ENCODE measurements at places on chromosomes 7 and 10.

DNA sequence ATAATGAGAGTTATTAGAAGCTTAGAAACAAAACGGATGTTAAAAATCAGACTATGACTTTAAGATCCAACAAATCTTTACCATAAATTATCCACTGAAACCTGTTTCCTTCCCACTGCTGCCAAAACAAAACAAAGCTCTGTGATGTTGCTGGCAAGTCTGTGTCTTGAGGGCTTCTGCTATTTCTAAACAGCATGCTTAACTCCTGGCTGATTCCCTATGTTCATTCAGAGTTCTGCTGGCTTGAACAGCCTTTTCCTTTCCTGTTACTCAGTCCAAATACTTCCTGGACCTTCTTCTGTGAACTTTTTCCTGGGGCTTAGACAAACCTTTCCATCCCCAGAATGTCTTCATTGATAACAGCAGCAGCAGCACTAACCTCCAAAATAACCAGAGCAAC lies 448.1 kb downstream of the SORCS1 start:
- DNase-seq = no peak

DNA sequence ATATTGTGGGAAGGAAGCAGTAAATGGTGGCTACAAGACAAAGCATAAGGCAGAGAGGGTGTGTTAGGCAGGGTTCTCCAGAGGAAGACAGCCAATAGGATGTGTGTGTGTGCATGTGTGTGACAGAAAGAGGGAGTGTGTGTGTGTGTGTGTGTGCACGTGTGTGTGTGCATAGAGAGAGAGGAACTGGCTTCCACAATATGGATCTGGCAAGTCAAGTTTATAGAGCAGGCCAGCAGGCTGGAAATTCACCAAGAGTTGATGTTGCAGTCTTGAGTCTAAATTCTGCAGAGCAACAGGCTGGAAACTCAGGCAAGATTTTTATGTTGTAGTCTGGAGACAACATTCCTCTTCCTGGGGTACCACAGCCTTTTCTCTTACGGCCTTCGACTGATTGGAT lies 374.0 kb downstream of the TNS3 start:
- DNase-seq = no peak

- DNase-seq = no peak
These were observed 62.3 kb upstream of the BTBD16 start for GRCh38 chr10:122208571-122209430.

GRCh38 chr7:19999681-20000080 lies 217.5 kb downstream of the MACC1 start:
- DNase-seq = no peak

DNA sequence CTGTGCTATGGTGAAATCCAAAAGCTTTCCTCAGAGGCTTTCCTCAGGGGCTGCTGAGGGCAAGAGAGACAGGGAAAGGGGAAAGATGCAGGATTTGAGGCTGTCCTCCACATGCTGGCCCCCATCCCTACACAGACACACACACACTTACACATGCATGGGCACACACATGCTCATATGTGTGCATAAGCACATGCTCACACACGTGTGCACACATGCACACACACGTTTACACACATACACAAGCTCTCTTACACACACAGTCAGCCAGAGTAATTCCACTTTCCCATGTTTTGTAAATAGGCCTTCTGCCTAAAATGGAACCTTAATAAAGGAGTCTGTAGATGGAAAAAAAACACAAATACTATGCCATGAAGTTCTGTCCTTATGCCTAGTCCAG lies 312.9 kb downstream of the GRID1 start:
- no peak for DNase-seq

- DNase-seq = no peak
These were observed 14.8 kb downstream of the NFE2L3 start for GRCh38 chr7:26166684-26167266.

GRCh38 chr7:123745437-123745836 lies 3.4 kb downstream of the WASL start:
- no peak for DNase-seq

DNA sequence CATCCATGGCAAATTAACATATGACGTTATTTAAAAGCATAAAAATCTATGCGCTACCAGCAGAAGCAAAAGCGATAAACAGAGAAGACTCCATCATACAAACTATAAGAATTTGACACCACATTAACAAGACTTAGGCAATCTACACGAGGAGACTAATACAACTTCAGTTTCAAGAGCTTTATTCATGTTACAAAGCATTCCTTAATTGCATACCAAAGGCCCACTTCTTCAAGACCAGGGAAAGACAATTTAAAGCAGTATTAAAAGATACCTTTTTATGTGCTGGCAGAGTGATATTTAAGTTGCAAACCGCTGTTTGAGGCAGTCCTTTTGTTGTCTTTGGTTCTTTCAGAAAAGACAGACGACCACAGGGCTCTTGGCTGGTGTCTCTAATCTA lies 176.0 kb upstream of the CCDC6 start:
- DNase-seq = no peak

- DNase-seq = no peak
These were observed 235.9 kb downstream of the FOXP2 start for GRCh38 chr7:114650491-114650890.

DNA sequence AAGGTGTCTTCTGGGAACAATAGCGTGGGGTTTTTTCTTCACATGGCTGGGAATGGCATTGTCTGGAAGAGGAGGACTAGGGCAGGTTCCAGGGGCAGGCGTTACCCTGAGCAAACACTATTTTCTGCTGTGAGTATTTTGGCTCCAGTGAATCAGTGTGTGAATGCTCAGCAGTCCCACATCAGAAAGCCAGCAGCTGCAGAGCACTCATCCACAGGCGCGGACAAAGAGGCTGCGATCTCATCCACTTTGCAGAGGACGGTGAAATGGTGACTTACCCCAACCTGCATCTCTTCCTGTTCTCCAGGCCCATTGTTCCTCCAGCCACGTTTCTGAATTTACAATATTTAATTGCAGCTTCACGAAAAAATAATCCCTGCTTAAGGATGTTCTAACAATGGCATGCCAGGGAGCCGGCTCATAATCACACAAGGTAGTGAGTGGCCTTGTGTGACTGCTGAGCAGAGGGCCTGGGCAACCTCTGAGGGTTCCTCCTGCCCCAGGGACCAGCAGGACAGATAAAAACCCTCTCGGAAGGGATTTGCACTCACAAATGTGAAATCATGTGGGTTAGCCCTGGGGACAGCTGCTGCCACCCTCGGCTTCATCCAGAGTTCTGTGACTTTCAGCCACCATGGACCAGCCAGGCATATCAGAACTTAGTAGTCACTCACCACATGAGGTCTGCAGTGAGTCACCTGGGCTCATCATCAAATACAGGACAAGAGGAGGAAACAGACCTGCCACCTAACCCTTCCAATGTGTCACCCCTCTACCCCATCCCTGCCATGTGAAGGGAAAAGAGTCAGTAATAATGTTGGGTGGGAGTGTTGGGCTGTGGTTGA lies 65.0 kb upstream of the EN2 start:
- no peak for DNase-seq

DNA sequence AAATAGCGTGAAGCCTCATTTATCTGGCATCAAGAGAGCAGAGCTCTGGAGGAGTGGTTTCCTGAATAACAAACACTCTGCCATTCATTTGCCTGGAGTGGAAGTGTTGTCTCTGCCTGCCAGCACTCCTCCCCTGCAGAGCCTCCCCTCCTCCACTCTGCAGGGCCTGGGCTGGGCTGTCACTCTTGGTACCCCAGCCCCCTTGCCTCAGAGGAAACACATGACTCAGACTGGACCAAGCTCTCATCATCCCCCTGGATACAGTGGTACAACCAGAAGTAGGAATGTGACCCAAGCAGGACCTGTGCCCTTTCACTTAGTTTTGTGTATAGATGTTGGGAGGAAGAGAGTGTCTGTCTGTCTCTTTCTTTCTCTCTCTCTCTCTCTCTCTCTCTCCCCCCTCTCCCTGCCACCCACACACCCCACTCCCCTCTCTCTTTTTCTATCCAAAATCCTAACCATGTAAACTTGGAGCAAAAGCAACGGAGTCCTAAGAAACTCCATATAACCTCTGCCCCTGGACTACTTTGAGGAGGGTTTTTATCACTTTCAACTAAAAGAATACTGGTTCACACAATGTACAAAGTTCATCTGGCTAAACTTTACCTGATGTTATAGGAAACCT lies 43.9 kb downstream of the DOCK4 start:
- DNase-seq = no peak

DNA sequence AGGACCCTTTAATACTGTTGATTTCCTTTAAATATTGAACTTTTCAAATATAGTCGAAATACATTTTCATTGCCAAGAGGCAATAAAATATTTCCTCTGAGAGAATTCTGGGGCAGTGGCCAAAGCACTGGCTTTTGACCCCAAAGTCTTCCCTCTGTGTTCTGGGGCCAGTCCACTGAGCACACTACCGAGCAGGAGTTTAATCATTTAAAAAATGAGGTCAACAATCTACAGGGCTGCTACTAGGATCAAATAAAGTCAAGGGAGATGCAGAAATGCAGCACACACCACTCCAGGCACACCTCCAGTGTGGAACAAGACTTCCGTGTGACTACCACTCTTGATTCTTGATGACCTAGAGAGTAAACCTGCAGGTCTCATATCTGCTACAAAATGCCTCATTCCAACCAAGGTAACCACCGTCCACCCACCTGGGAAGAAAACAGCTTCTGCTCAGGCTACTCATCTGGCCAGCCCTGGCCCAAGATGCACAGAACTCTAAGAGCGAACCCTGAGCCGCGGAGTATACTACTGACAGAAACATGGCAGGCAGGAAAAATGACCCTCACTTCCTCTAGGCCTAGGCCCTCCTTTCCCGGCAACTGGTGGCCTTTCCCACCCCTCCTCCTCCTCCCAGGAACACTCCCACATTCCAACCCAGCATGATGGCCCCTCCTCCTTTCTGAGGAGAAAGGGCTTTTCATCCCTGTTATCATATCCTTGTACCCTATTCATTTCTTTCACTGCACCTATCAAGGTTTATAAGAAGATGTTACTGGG lies 97.7 kb downstream of the ALOX5 start:
- DNase-seq = no peak

DNA sequence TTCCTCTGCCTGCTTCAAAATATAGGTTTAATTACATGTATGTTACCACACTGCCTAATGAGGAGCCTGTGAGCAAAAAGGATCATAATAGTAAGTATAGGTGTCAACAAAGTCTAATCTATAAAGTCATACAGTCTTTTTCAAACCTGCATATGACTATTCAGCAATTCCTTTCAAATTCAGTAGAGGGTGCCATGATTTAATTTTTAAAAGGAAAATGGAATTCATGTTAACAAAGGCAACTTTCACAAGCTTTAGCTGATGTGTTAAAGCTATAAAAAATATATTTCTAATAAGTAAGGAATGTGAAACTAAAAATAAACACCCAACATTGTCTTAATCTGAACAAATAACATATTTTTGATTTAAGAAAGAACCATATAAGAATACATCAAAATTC lies 52.1 kb downstream of the MPP7 start:
- no peak for DNase-seq

DNA sequence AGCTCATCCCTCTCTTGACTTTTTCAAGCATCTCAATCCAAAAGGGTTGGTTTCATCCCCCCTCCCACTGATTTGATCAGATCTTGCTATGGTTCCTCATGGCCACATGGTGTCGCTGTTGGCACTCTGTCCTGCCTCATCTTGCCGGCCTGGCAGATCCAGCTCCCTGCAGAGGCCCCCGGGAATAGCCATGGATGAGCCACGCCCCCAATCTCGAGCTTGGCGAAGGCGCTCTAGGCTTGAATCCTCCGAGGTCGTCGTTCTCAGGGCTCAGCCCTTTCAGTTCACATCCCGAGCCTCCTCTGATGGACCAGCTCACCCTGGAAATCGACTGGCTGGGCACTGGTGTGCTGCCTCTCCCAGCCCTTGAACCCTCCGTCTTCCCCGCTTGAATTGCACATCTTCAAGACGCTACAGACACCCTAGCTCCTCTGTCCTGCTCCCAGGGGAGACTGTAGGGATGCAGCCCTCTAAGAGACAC lies 628.7 kb downstream of the TYW1 start:
- DNase-seq = no peak

DNA sequence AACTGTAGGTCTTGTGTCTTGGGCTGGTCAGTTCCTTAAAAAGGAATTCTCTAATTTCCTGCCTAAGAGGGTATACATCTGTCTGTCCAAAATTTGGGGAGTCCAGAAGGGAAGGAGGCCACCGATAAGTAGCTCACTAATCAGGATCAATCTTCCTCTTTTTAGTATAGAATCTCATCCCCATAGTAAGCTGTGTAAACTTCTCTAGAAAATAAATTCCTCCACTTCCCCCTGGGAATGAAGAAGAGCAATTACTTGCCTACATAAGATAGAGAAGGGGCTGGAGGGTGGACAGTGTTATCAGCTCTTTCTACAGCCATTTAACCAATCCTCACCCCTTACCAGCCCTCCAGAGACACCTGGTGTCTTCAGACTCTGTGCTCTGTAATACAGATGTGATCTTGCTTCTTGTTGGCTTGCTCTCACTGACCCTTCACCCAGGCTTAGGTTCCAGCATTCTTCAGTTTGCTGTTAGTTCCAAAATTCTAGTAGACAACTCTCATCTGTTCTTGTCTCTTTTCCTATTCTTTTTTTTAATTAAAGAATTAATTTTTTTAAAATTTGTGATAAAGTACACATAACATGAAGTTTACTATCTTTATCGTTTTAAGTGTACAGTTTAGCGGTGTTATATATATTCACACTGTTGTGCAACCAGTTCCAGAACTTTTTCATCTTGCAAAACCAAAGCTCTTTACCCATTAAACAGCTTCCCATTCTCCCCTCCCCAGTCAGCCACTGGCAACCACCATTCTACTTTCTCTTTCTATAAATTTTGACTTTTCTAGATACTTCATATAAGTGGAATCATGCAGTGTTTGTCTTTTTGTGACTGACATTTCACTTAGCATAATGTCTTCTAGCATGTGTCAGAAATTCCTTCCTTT lies 6.5 kb upstream of the PRKAR2B start:
- no peak for DNase-seq

GRCh38 chr7:7696458-7697119 lies 21.8 kb downstream of the RPA3 start:
- no peak for DNase-seq

GRCh38 chr10:123359539-123359938 lies 205.3 kb downstream of the BUB3 start:
- no peak for DNase-seq

- no peak for DNase-seq
These were observed at the start of gene CHAT for GRCh38 chr10:49613882-49614241. Gene CHAT, plus strand, starts transcription at chr10:49614037. Its CDS starts 153 bp downstream, at chr10:49614190.

- DNase-seq = no peak
These were observed 17.6 kb upstream of the AKR1C3 start for GRCh38 chr10:5076615-5077014.
